ENCODE measurements at places on chromosomes 5 and 9.
A peak's percentile ranks its signal among the peaks of the same experiment; 100 is the strongest.

DNA sequence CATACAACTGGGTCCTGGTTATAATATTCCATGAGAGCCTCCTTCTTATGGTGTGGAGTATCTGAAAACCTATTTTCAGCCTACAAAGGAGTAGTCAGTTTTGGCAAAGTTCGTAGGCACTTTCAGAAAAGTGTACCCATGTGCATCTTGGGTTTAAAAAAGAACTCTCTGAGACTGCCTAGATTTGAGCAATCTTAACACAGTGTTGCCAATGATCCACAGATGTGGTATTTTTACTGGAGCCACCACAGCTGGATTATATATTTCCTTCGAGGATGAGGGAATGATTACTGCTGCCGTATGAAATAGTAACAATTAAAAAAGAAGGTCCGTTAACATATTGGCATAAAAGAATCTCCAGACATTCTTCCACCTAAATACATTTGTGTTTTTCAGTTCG, 1.1 kb downstream of the PALM2AKAP2 start:
- DNase-seq = no peak

- no peak for DNase-seq
These were observed 346.9 kb downstream of the CDH9 start for GRCh38 chr5:26691486-26691885.

DNA sequence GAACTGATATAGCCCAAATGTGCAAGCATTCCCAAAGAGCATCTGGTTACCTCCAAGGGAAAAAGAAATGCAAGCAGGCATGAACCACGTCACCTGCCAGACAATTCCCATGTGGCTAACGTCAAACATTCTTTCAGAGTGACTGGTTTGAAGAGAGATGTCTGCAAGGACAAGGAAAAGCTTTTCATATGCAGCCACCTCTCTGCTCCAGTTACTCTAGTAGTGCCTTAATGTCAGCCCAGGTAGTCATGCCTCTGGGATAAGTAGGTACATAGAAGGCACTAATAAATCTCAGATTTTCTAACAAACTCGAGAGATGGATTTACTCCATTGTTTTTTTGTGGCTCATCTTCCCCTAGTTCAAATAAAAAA, 96.8 kb upstream of the IFNK start:
- no peak for DNase-seq

DNA sequence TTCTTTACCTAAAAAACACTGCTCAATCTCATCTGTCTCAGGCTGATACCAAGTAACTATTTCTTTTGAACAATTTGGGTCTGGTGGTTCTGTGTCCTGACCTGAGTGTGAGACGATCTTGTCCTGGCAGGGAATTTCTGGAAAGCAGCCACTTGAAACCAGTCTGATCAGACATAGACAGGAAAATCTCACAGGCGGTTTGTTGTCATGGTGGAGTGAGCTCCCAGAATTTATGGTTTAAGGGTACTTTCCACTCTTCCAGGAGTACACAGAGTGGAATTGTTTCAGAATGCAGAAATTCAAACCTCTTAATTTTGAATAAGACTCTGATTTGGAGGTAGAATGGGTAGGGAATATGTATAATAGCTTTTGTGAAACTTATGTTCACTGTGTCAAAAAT, 268.2 kb downstream of the ISL1 start:
- no peak for DNase-seq

GRCh38 chr5:40983781-40984180, 74.5 kb downstream of the C7 start:
- DNase-seq = no peak

DNA sequence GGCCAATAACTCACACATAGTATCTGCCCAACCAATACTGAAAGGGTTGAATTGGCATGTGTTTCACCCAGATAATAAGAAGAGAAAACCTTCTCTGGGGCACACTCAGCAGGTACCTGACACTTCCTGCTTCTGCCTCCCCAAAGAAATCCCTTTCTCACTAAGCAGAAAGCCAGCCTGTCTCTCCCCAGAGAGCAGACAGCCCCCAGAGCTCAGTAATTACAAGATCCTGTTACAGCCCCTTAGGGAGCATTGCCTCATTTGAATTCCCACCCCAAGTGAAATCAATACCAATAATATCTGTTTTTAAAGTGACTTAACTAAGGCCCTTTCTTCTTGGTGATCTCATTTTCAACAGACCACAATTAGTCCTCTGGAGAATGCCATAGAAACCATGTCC, 38.5 kb upstream of the FOXI1 start:
- no peak for DNase-seq

DNA sequence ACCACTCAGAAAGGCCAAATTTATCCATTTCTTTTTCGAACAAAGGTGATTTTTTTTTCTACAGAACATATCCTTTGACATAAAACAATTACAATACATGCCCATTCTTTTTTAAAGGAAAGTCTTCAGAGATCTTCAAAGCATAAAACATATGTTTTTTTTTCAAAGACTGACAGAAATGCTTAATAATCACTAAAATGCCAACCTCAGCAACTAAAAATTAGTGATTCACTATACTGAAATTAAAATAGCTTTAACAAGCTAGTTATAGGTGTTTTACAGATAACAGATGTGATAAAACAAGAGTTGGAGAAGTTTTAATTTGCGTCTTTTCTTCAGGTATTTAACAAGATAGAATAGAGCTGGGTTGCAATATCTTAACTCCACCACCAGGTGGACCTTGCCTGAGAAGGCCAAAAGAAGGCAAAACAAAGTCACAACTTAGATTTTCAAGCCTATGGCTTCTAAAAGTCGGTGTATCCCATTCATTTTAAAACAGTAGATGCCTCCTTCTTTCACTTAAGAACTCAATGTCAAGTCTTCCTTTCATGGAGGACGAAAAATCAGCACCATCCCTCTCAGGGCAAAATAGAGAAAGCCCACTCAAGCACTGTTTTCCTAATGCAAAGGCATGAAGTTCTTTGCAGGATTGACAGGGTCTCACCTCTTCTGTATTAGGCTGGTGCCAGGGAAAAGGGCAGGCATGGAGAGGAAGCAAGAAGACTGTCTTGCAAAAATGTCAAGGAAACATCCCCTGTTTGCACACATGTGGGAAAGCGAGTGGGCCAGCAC, 31.1 kb upstream of the CPLX2 start:
- no peak for DNase-seq

DNA sequence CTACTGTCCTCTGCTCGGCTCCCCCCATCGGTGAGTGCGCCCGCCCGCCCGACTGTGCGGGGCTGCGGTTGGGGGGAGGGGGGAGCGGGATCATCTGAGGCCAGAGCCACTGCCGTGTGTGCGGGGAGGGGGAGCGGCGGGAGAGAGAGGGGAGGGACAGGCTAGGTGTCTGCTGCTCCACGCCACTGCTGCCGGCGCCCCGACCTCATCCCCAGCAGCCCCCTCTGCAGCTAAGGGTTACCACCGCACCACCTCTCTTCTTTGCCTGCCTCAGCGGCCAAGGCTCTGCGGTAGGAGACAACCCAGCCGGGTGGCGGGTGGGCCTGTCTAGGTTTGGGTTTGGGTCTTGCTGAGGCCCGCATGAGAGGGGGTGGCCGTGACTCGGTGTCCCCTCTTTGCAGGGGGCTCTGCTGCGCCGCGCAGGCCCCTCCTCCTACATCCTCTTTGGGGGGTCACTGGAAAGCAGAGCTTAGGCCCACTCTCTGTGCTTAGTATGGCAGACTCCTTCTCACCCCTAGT, 670 bp upstream of the PURA start:
- peak; percentile 31 for DNase-seq

GRCh38 chr9:135447126-135447525, 32.5 kb upstream of the PPP1R26 start:
- DNase-seq = no peak

- DNase-seq = no peak
These were observed 3.7 kb upstream of the BAAT start for GRCh38 chr9:101388507-101388993.

- DNase-seq = no peak
These were observed 224.6 kb downstream of the GABBR2 start for GRCh38 chr9:98484162-98484561.

DNA sequence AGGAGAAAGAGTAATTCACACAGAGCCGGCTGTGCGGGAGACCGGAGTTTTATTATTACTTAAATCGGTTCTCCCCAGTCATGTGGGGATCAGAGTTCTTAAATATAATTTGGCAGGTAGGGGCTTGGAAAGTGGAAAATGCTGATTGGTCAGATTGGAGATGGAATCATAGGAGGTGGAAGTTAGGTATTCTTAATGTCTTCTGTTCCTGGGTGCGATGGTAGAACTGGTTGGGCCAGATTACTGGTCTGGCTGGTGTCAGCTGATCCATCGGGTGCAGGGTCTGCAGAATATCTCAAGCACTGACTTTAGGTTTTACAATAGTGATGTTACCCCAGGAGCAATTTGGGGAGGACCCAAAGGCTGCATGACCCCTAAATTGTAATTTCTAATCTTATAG, 4.6 kb upstream of the CERCAM start:
- DNase-seq = no peak

DNA sequence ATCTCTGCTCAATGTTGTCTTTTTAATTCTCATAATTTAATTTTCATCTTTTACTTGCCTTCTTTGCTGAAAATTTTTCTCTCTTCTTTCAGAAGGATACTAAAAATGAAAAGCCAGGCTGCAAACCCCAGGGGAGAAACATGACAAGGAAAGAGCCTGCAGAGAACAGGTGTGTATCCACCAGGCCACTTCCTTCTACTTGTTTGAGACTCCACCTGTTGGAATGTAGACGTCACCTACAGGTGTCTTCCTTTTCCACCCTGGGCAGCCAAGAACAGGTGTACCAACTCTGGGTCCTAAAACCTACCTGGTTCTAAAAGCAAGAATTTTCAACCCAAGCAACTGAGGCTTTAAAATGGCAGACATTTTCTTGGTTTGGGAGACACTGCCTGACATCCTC, 166.8 kb downstream of the ATP10B start:
- no peak for DNase-seq

- no peak for DNase-seq
These were observed 337.3 kb downstream of the SPATA31D1 start for GRCh38 chr9:82325907-82326306.

DNA sequence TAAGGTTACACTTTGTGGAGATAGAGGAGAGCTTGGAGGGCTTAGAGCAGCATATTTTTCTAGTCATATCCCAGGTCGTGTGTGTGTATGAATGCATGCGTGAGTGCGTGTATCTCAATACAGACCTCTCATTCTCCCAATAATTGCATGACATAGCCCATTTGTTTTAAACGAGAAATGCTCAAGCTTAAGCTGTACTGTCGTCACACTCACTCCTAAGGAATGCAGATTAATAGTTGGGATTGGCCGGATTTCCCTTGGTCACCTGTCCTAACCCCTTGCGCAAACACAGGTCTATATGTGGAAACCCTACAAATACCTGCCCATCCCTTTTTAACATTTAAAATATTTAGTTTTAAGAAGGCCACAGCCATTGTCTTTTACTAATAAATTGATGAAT, 165.8 kb downstream of the SEMA5A start:
- DNase-seq = no peak
